ENCODE measurements at places on chromosomes 3 and 15.

DNA sequence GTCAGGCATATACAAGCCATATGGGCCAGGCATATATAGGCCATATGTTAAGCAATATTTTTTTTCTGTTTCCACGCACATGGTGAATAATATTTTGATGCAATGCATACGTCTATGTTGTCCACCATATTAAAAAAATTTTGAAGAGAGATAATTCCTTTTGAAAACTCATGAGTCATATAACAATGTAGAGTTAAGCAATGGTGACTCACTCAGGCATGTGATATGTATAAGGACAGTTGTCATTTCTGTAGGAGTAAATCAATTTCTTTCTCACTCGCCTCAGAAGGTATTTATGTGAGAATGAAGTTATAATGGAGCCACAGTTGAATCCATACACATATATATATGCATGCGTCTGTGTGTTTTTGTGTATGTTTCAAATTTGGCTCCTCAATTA lies 272.6 kb downstream of the EPHA3 start:
- peak; percentile 82 for DNase-seq

- no peak for DNase-seq
Measured at GRCh38 chr15:66866656-66867055, 164.6 kb downstream of the SMAD6 start.

DNA sequence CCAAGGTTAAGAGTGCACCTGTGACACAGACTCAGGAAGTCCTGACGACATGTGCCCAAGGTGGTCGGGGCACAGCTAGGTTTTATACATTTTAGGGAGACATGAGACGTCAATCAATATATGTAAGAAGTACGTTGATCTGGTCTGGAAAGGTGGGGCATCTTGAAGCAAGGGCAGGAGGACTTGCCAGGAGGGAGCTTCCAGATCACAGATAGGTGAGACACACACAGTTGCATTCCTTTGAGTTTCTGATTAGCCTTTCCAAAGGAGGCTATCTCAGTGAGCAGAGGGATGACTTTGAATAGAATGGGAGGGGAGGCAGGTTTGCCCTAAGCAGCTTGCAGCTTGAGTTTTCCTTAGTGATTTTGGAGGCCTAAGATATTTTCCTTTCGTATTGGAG lies 257.4 kb downstream of the CGGBP1 start:
- DNase-seq = no peak

DNA sequence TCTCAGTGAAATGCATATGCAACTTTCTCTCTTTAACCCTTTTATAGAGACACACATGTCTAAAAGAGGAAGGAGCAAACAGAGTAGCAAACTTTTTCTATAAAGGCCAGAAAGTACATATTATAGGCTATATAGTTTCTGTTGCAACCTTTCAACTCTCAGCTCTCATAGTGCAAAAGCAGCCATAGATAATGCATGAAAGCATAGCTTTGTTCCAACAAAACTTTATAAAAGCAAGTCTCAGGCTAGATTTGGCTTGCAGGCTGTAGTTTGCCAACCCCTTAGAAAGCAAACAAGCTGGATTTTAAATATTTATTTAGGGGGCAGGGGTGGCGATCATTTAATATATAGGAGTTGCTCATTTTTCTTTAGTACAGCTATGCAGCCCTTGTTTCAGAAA lies 193.1 kb upstream of the LRRFIP2 start:
- DNase-seq = no peak

DNA sequence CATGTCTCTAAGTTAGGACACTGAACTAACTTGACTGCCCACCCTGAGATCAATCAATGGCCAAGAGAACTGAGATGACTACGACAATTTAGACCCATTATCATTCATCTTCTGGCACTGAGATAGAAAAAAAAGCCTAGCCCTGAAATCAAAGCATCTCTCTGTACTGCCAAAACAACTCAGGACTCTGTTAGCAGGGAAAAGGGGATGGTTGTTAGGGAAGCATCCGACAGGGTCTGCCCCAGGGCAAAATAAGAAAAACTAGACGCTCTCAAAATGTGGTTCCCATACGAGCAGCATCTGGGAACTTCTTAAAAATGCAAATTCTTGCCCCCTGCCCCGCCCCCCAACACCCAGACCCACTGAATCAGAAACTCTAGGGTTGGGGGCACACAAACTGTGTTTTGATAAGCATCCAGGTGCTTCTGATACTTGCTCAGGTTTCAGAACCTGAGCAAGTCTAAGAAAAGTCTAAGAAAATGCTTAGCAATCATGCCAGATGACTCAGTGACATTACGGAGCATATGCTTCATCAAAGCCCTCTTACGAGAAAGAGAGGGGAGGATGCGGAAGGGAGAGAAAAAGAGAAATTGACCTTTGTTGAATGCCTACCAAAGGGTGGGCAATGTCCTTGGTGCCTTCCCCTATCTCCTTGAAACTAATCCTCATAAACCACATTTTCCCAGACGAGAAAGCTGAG lies 172.8 kb upstream of the HES1 start:
- no peak for DNase-seq

- DNase-seq = no peak
Measured at GRCh38 chr15:78414621-78415250, 23.3 kb upstream of the IREB2 start.

DNA sequence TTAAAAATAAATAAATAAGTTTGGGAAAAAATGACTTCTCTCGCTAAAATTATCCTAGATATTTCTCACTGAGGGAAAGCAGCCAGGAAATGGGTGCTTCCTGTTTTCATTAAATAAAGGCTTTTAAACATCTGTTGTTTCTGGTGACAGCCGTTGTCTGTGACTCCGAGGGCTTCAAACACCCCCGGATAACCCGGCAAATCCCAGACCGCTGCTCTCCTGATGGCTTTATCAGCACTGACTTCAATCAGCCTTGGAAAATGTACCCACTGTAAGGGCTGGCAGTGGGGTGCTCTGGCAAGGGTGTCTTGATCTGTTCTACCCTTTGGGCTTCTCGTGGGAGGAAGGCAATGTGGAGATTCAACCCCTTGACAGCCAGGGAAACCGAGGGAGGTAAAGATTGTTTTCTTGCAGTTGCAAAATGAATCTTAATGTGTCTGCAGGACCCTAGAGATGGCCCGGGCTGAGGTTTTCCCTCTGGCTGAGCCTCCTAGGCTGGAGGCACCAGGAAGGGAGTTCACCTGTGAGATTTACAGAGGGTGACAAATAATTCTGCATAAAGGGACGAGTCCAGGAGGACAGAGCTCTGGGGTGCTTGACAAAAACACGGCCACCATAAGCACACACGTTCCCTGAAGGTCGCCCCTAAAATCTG lies 33.6 kb upstream of the SEC13 start:
- DNase-seq = no peak

DNA sequence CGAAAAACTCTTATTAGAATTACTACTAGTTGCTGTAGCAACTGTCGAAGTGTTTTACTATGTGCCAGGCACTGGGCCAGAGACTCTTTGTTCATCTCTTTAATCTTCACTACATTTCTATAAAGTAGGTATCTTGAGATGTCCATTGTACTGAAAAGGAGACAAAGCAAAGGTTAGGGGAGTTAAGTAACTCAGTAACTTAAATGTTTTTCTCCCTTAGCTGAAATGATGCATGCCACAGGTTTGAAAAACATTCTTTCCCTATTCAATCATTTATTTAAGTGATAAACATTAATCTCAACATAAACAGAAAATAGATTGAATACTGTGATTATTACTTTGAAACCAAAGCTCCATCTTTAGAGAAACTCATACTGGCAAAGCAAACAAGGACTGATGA lies 776.2 kb downstream of the FHIT start:
- DNase-seq = no peak

GRCh38 chr3:90092994-90093393 lies 985.6 kb downstream of the EPHA3 start:
- DNase-seq = no peak

DNA sequence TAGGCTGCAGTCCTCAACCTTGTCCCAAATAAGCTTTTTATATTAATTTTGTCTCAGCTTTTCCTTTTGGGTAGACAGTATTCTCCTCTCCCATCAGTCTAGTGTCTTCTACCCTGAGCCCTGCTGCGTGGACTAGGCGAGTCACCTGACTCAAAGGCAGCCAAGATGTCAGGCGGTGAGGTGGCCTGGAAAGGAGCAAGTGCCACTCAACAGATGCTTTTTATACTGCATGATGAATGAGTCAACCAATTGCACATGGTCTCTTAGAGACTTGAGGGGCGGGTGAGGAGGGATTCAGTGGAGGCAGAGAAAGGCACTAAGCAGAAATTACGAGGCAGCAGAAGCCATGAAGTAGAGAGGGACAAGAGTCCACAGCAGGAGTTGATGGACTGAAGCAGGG lies 95.9 kb downstream of the FRMD4B start:
- DNase-seq = no peak

GRCh38 chr3:158314426-158315357 lies 204.8 kb downstream of the RSRC1 start:
- no peak for DNase-seq

DNA sequence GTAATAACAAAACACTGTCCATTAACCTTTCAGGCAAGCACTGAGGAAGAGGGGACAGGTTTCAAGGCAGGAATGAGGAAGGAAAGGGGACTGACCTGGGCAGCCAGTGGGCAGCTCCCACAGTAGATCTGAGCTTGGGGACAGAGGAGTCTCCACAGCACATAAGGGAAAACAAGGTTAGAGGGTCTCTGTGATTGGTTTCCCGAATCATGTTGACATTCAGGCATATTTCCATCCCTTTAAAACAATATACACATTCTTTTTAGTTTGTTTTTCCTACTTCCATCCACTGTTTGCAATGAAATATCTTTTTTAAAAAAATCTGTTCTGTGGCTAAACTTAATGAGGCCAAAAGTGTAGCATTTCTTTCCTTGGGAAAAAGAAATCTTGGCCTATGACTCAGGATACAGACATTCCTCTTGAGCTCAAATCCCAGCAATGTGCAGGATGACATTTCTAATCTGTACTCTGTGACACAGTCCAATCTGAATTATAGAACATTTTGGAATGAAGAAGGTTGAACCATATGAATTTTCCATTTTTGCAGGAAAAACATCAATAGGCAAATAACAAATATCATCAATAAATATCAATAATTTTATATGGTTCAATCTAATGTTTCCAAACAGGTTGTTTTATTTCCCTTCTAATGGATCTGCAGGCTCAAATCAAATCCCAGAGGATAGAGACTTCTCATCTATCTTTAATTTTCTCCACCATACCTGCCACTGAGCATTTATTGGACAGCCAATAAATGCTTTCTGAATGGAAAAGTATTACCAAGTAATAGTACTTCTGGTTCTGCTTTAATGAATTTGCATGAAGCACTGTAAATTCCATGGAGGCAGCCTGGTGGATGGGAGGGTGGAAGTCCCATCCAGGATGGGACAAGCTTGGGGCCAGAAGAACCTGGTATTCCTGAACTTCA lies 54.1 kb downstream of the ITGB5 start:
- peak; percentile 67 for DNase-seq

DNA sequence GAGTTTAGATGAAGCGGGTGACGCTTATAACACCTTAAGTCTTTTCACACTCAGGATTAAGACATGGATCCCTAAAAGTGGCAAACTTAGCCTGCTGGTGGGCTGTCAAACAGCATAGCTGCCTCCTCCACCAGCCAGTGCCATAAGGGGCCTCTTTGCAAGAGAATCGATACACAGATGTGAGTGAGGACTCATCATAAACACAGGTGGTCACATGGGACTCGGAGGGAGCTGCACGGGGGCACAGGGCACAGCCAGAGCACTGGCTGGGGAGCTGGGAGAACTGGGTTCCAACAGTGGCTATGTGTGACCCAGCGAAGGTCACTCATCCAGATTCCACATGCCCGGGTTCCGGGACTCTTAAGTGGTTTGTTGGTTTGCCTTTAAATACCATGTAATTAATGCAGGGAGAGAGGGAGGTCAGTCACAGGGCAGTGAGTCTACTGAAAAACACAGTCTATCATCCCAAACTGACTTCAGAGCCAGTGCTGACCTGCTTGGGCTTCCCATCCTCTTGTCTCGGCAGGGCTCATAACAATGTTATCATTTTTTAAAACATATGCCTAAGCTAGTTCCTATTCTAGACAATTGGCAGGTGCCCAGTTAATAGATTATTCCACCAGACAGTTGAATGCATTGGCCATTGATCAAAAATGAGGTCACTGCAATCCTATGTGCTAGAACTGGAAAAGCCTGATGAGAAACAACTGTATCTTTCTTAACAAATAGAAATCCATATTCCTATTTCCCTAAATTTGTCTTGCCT lies 51.8 kb downstream of the SLC12A8 start:
- no peak for DNase-seq

- DNase-seq = no peak
Measured at GRCh38 chr15:101318147-101318819, 23.2 kb upstream of the SNRPA1 start.

- DNase-seq = no peak
Measured at GRCh38 chr3:37145611-37146010, 28.8 kb downstream of the LRRFIP2 start.

DNA sequence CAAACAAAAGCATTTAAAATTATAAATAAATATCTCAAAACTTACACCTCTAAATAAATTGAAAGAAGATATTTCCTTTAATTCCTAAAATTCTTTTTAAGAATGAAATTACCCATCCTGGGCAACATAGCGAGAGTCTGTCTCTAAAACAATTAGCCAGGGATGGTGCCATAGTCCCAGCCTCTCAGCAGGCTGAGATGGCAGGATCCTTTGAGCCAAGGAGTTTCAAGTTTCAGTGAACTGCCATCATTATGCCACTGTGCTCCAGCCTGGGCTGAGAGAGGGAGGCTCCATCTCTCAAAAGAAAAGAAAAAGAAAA lies 25.4 kb downstream of the AADAC start:
- no peak for DNase-seq

DNA sequence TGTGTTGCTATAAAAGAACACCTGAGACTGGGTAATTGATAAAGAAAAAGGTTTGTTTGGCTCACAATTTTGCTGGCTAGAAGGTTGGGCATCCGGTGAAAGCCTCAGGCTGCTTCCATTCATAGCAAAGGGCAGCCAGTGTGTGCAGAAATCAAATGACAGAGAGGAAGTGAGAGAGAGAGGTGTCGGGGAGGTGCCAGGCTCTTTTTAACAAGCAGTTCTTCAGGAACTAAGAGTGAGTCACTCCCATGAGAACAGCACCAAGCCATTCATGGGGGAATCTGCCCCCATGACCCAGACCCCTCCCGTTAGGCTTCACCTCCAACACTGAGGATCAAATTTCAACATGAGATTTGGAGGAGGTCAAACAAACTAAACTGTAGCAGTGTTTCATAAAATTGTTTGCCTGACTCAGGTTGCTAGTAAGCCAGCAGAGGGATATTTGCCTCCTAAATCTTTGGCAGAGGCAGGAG lies 4.5 kb upstream of the PARP15 start:
- peak; percentile 53 for DNase-seq

DNA sequence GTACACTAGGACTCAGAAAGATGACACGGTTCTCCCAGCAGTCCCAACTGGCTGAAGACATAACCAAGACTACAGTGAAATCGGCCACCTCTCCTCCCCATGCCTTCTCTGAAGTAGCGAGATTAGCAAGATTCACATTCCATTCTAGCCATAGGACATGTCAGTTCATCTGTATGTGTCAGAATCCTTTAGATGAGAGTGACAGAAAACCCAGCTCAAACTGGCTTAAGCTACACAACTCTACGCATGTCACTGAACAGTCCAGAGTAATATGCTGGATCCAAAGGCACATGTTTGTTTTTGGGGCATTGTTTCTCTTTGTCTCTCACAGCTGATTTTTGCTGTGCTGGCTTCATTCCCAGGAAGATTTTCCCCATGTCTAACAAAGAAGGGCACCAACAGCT lies 75.8 kb downstream of the RARB start:
- no peak for DNase-seq

GRCh38 chr3:124277144-124277890 lies 285.4 kb upstream of the ROPN1 start:
- DNase-seq = no peak
